ENCODE measurements at places on chromosomes 1 and 21.

GRCh38 chr1:147772570-147772969, 12.2 kb upstream of the GJA5 start:
- no peak for DNase-seq

DNA sequence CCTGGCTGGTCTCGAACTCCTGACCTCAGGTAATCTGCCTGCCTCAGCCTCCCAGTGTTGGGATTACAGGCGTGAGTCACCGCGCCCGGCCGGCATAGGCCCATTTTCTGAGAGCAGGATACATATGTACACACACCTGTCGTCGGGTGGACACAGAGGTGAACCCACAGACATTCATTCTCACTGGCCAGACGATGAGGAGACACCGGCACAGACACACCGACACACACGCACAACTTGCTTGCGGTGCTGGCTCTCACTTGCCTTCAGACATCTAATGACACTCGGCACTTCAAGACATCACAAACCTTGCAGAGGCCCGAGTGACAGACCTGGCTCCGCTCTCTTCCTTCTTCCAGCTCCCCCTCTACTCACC, 579 bp downstream of the PTCH2 start:
- DNase-seq = no peak

- no peak for DNase-seq
Measured at GRCh38 chr1:163875200-163875926, 553.6 kb downstream of the NUF2 start.

- no peak for DNase-seq
Measured at GRCh38 chr1:174032671-174033222, 10.6 kb upstream of the RC3H1 start.

DNA sequence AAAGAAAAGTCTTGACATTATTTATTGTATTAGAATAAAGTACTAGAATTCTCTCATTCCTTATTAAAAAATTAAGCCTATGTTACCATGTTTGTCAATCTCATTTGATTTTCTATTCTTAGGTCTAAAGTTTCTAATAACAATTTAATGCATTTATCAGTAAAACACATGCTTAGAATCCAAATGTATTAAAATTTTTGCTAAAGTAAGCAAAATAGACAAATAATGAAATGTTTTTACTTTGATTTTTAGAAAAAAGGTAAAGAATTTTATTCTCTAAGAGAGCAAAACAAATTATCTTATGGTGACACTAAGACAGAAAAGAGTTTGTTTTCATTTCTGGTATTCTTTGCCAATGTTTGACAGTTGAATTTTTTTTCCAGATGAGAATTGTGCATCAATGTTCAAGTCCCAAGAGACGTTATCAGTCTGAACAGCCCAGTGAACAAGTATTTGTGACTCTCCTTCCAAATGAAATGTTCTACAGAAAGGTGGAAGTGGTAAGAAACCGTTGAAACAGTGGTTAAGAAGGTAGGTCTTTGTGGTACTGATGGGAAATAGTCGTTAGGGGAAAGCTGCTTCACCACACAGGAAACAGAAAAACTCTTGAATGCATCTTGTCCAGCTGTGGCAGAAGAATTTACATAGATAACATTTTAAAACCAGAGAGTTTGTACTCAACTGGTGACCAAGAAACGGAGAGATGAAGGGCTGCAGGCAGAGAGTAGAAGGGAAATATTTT, 402.5 kb downstream of the PTPRC start:
- DNase-seq = no peak

GRCh38 chr1:220498188-220498587, 29.7 kb upstream of the MARK1 start:
- DNase-seq = no peak

DNA sequence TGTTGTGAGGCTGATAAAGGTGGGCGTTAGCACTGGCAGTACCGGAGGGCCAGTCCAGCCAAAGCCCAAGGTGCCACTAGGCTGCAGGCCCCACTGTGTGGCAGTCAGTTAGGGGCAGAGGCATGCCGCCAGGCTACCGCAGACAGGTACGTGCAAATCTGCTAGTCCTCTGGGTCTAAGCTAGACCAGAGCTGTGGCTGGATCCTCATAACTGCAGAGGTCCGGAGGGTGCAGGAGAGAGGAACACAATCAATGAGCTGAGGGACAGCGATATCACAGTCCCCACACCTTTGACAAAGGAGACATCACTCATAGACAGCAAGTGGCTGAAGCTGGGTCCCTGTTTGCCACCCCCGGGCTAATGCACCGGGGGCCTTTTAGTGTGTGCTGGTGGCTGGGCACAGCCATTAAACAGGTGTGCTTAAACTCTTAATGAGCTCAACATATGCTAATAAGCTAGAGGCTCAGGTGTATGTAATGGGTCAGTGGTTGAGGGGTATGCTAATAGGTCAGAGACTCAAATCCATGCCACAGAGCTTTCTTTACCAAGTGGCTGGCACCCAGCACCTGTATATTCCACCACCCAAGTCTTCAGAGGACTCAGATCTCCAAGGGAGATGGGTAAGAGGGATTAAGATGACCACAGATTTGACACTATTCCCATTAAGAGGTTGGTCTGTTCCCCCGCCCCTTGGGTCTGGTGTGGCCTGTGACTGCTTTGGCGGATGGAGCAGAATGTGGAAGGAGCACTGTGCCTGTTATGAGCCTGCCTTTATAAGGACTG, 82.0 kb downstream of the GLIS1 start:
- no peak for DNase-seq

- DNase-seq = no peak
Measured at GRCh38 chr1:89598450-89599331, 34.2 kb upstream of the LRRC8C start.

GRCh38 chr21:33411949-33412430, 8.8 kb downstream of the IFNGR2 start:
- no peak for DNase-seq

DNA sequence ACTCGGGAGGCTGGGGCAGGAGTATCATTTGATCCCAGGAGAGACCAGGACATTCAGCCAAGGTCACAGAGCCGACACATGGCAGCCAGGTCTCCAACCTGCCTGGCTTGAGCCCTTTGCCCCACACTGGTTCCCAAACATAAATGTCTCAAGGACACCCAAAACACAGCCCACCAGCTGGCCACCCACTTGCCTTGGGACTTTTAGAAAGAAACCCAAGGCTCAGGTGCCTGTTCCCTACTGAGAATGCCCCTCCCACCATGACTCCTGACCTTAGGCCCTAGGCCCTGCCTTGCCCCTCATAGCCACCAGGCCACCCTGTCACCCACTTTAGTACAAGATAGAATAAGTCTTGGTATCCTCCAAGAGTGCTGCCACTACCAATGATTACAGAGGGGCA, 41.9 kb upstream of the LRP8 start:
- no peak for DNase-seq

- no peak for DNase-seq
Measured at GRCh38 chr1:234546890-234547788, 62.8 kb downstream of the IRF2BP2 start.

DNA sequence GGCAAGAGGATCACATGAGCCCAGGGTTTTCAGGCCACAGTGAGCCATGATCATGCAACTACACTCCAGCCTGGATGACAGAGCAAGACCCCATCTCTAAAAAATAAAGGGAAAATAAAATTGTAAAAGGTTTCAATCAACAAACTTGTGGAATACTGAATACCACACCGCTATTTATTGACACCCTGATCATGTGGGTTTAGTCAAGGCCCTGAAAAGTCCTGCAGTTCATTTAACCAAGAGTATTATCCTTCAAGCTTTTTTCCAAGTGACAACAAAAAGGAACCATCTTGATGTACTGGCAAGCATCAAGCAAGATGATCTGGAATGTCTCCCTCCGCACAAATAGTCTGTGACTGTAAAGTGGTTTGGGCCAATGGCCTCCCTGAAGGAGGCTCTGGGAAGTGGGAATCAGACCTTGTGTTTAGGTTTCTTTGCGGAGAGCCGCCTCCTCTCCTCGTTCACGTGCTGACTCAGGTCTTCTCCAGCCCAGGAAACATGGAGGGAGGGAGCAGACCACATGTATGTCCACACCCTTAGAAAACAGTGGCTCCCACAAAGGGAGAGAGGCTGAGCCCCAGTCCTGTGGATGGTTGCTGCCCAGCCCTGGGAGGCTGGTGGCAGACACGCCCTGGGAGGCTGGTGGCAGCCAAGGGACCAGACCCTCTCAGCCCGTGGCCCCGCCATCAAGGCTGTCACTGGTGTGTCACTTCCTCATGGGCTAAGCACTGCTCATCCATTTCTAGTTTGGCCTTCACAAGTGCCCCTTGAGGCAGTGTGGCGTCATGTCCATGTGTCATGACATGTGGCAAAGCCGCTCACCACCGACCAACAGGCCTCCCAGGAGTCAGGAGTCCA, 56.7 kb downstream of the RIPK4 start:
- no peak for DNase-seq

GRCh38 chr21:43929217-43929971, 64.4 kb downstream of the AGPAT3 start:
- no peak for DNase-seq

DNA sequence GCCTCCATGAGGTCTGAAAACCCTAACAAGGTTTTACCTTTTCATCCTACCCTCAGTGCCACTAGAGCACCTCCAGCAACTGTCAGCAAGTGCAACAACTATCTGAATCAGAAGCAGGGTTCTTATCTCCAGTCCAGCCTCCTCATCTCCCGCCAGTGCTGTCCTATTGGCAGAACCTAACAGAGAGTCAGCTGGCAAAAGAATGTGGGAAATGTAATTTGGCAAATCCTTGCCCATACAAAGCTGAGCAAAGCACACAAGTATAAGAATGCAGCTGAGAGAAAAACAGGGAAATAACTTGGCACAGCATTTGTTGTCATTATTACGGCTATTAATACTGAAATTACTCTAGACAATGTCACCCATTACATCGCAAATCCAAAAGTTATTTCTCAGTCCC, 124.2 kb downstream of the ATP6V1G3 start:
- no peak for DNase-seq

GRCh38 chr1:224922404-224923164, 6.9 kb upstream of the DNAH14 start:
- no peak for DNase-seq

DNA sequence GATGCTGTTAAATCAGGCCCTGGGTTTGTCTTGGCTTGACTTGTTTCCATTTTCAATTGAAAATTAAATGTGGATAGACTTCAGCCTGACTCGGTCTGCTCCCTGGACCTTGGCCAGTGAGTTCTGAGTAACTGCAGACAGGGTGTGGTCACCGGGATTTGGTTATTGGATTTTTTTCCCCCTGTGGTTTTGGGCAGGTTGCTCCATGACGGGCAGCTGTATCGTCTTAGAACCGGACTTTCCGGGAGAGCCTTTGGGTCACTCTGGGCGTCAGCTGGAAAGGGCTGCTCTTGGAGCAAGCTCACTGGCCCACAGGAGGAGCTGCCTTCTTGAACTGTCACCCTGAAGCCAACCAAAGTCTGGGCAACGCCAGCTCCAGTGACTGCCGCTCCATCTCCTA, 75.0 kb downstream of the CLIC6 start:
- DNase-seq = no peak

GRCh38 chr1:62325081-62325480, 5.8 kb upstream of the KANK4 start:
- no peak for DNase-seq

DNA sequence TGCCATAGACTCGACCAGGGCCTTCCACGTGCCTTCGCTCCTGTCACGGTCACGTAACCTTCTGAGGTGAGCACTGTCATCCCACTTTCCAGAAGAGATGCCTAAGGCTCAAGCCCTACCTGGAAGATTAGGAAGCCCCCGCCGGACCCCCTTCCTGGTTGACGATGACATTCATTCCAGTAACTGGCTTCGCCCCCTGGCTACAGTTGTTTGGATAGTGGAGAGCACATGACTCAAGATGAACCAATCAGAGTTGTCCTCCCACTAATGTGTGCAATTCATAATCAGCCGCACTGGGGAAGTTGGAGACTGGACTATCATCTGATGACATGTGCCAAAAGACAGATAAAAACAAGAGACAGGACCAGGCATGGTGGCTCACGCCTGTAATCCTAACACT, 104.0 kb upstream of the GJB5 start:
- no peak for DNase-seq

- no peak for DNase-seq
Measured at GRCh38 chr1:61452176-61453035, 272.5 kb downstream of the TM2D1 start.

- no peak for DNase-seq
Measured at GRCh38 chr1:17503146-17503545, 36.4 kb upstream of the ARHGEF10L start.

GRCh38 chr1:43847290-43847689, 86.3 kb upstream of the ARTN start:
- no peak for DNase-seq

DNA sequence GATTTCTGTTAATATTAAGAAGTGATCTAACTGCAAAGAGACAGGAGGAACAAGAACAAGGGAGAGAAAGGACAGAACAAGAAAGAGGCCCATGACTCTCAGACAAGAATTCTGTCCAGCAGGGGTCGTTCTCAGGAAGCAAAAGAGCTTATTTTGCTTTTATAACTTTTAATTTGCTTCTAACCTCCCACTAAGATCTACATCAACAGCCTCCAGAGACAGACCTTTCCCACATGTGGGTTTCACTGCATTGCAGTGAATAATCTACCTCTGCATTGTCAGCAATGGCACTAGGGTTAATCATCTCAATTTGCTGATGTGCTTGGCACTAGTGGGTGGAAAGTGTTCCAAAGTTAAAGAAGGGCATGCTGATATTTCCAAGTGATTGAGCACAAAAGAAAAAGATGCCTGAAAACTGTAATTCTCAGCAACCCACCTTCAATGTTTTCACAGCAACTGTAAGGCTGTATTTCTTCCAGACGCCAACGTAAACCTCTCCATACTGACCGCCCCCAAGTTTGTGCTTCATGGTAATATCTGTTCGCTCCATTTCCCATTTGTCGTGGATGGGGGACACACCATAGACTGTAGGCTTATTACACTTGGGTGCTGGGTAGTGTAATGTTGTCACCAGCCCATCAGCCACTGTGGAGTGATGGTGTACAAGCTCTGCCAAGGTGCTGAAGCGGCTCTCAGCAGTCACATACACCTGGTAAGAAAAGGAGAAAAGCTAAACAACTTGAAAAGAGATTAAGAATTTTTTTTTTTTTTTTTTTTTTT, 39.5 kb downstream of the TOR3A start:
- no peak for DNase-seq

DNA sequence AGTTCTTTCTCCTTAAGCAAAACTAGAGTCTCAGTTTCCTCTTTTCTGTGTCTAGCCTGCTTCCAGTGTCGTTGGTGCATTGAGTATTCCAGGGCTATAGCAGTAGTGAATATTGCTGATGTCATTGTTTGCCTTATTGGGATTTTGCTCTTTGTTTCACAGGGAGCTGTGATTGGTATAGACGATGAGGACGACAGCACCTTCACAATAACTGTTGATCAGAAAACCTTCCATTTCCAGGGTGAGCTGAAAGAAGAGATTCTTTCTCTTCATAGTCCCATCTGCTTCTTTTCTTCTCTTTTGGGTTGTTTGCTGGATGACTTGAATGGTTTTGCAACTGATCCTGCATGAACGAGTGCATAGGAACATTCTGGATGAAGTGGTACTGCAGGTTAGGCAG, 52.4 kb downstream of the OSBPL9 start:
- no peak for DNase-seq

- no peak for DNase-seq
Measured at GRCh38 chr1:67143966-67144365, 9.2 kb upstream of the C1orf141 start.
